NCI-H774 (cell line): ENCODE measurements at places on chromosomes 3 and 15.

- no peak for DNase-seq
Observed at GRCh38 chr3:50392101-50392715, 32.9 kb upstream of the TMEM115 start.

GRCh38 chr15:78712797-78713515, 71.9 kb upstream of the CHRNB4 start:
- DNase-seq, result no peak

GRCh38 chr15:60972301-60972700, 256.8 kb downstream of the RORA start:
- DNase-seq, result no peak

GRCh38 chr15:58355382-58355971, 76.3 kb upstream of the LIPC start:
- peak; percentile 13 for DNase-seq

GRCh38 chr3:184117636-184118035, 17.5 kb upstream of the EIF2B5 start:
- no peak for DNase-seq

DNA sequence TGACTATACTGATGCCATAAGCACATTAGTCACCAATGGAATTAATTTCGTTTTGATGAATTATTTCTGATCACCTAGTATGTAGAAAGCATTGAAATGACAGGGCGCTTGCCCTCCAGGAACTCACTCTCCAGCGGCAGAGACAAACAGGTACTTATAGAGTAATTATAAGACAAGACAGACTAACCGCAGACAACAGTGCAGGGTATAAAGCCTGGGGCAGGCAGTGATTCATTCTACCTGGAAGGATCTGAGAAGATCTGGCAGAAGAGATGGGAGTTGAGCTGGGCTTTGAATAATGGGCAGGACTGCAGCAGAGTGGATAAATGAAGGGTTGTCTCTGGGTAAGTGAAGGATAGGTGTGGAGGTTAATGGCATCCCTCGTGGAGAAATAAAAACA, 331.8 kb downstream of the FGF12 start:
- no peak for DNase-seq

DNA sequence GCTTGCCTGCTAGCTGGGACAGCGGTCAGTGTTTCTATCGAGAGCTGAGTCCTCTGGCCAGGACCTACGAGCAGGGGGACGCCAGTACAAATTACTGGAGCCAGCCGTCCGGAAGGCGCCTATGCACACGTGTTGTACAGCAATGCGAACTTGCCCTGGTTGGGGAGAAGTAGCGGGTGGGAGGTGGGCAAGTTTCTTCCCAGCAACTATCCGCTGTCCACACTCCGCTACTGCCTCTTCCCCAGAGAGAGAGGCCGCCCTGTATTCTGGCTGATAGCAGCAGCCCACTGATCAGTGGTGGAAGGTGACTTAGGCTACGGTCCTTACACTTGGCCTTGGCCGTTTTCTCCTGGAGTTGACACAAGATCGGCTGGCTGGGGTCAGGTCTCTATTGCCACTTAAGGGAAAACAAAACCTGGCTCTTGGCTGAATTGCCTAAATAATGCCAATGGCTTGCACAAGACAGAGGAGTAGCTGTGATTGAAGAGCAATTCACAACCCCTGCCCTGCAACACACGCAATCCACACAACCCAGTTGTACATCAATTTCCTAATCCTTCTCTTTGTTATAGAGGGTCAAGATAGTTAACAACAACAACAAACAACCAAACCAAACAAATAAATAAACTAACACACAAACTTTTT, 12.8 kb upstream of the SHC4 start:
- no peak for DNase-seq

DNA sequence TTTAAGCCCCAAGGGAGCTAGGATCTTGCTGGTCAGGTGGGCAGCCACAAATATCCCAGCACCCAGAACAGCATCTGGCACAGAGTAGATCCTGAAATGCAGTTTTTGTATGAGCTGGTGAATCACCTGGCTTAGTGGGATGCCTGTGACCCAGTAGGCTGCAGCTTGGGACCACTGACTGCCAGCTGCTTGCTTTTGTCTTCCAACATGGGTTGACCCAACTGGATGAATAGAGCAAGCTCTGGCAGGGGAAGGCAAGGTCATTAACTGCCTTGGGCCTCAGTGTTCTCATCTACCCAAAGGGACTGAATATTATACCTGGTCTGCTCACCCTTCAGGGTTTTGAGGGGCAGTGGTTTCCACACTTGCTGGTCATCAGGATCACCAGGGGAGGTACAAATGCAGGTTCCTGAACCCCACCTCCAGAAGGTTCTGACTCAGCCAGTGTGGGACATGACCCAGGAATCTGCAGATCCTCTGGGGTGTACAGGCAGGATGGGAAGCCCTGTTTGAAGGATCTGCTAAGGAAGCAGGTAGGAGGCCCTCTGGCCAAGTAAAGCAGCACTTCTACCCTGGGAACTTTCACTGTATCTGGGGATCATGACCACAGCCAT, 55.4 kb downstream of the ITGA11 start:
- no peak for DNase-seq

DNA sequence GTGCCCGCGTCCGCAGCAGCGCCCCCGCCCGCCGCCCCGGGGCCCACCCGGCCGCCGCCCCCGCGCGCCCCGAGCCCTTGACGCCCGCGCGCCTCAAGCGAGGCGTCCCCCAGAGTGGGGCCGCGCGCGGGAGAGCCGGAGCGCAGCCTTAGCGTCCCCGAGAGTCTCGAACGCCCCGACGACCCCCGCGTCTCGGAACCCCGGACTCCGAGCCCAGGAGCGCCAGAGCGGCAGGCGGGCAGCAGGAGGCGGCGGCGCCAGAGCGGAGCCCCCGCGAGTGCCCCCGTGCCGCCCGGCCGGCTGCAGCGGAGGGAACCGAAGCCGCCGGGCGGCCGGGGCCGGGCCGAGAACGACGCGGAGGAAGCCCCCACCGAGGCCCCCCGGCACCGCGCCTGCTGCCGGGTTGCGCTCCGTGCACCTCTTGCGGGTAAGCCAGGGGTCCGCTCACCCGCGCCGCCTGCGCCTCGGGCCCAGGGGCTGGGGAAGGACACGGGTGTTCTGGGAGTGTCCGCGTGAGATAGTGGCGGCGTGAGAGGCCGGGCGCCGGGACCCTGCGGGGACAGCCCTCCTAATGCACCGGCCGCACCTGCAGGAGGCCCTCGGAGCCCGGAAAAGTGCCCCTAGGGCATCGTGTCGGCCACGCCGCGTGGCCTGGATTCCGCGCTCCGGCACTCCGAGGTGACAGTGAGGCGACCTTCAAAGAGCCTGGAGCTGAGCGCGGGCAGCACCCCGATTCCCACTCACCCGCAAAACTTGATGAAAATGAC, 52.0 kb upstream of the ULK4 start:
- no peak for DNase-seq

DNA sequence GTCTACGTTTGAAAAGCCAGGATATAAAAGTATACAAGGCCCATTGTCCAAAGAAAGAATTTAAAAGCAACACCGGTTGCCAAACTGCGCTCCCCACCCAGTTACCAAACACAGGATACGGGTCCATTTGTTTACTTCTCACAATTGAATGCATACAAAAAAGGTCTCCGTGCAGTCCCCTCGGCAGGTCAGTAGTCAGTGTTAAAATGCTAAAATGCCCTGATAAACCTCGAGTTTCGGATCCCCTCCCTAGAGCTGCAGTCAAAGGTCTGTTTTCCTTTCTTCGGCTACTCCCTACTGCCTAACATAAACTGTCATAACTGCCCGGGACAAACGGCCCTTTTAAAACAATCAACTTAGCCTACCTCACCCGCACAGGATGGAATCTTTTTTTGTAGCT, 534.6 kb downstream of the FOXP1 start:
- DNase-seq, result no peak

- no peak for DNase-seq
Observed at GRCh38 chr3:71865727-71866126, 80.8 kb upstream of the PROK2 start.

- DNase-seq, result no peak
Observed at GRCh38 chr15:68031404-68031803, 22.7 kb upstream of the PIAS1 start.

DNA sequence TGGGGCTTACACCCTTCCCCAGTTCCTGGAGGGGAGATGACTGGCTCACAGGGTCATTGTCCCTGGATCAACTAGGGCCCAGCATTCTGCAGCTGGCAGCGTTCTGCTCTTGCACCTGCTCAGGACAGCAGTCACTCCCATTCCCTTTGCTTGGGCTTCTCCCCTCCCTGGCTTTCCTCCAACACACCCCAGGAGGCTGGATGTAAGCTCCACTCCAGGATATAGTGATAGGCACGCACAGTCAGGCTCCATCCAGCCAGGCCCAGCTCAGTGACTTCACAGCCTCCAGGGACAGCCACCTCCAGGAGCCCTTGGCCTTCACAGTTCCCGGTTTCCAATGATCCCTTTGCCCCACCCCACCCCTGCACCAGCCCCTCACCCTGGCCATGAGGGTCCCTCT, 1.9 kb downstream of the SPTBN5 start:
- peak; percentile 92 for DNase-seq

GRCh38 chr3:150680562-150680961, 23.2 kb downstream of the ERICH6 start:
- DNase-seq, result no peak

- DNase-seq, result no peak
Observed at GRCh38 chr3:185409957-185410356, 47.0 kb downstream of the MAP3K13 start.

GRCh38 chr15:67307156-67307555, 52.6 kb downstream of the IQCH start:
- no peak for DNase-seq

DNA sequence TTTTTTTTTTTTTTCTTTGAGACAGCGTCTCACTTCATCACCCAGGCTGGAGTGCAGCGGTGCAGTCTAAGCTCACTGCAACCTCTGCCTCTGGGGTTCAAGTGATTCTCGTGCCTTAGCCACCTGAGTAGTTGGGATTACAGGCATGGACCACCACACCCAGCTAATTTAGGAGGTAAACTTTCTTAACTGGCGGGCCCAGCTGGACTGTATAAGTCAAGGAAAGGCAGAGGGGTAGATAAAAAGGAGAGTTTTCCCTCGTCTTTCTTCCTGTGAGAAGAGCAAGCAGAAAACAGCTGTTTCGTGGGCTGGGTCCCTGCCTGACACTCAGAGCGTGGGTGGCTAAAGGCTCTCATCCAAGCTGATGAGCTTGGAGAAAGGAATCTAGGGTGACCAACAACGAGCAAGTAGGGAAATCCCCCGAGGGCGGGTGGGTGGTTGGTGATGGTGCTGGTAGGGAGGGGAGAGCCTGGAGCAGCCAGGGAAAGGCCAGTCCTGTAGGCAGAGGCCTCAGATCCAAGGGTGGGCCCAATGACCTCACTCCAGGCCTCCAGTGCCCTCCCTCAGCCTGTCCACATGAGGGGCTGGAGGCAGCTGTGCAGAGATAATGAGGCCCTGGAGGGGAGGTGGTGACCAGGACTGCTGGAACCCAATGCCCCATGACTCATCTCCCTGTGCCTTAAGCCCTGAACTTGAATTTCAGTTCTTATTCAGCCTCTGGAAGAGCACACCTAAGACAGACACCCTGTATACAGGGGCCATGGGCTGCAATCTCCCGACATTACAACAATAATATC, 43.1 kb upstream of the LIMD1 start:
- no peak for DNase-seq

- DNase-seq, result no peak
Observed at GRCh38 chr15:99554880-99555488, 10.8 kb upstream of the MEF2A start.

DNA sequence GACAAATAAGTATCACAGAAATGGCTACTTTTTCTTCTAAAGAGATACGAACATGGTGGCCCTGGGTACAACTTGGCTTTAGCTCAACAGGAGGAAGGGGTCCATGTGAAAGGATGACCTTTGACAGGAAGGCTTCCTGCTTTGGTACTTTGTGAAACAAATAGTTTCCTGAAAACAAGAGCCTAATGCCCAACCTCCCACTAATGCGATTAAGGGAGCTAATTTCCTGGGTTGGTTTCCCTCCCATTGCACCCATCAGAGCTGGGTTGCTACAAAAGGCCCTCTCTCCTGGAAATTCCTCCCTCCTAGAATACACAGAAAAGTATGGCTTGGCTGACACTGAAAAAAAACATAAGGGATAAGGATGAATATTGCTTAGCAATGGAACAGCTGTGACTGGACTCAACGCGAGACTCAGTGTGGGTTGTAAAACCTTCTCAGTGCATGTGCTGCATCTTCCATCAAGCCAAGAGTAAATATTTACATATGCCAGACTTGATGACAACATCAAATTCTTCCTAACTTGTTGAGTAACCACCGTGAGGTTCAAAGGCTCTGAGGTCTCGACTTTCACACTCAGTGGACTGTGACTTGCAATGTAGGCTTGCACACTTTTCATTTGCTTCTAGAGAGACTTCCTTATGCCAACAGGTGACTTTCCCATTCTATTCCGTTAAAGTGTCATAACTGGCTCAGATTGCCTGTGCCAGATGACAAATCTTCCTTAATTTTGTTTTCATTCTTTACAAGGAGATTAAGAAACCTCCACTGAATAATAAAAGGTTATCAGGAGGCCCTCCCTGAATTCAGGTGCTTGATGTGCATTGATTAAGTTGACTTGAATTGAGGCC, 60.1 kb downstream of the ADAMTS9 start:
- no peak for DNase-seq

GRCh38 chr15:81012588-81012987, 11.9 kb downstream of the TLNRD1 start:
- DNase-seq, result no peak

- DNase-seq, result peak; percentile 25
Observed at GRCh38 chr3:187264021-187264420, 27.5 kb downstream of the MASP1 start.

- DNase-seq, result no peak
Observed at GRCh38 chr3:99646107-99646435, 7.7 kb downstream of the COL8A1 start.

GRCh38 chr3:76107935-76108570, 322.7 kb upstream of the ZNF717 start:
- no peak for DNase-seq

- DNase-seq, result peak; percentile 45
Observed at GRCh38 chr3:141498598-141499223, 11.9 kb downstream of the RASA2 start.

GRCh38 chr3:177367788-177368187, 170.5 kb upstream of the TBL1XR1 start:
- DNase-seq, result no peak
